ENCODE measurements at places on chromosomes 2 and 18.

- no peak for DNase-seq
These were observed 60.3 kb upstream of the HPCAL1 start for GRCh38 chr2:10242451-10242850.

GRCh38 chr2:169185711-169186110, 116.3 kb downstream of the DHRS9 start:
- no peak for DNase-seq

- DNase-seq = no peak
These were observed 75.0 kb upstream of the RBBP8 start for GRCh38 chr18:22858121-22858520.

DNA sequence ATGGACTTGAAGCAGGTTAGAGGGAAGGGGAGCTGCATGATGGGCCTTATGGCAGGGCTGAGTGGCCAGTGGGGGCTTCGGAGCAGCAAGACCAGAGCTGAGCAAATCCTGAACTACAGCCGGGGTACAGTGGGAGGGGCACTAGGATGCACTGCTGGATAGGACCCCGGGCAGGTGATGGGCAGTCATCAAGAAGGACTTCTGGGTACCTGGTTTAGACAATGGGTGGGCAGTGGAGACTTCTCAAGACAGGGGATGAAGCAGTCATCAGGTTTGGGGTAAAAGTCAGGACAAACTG, 507.4 kb upstream of the MYT1L start:
- DNase-seq = no peak

DNA sequence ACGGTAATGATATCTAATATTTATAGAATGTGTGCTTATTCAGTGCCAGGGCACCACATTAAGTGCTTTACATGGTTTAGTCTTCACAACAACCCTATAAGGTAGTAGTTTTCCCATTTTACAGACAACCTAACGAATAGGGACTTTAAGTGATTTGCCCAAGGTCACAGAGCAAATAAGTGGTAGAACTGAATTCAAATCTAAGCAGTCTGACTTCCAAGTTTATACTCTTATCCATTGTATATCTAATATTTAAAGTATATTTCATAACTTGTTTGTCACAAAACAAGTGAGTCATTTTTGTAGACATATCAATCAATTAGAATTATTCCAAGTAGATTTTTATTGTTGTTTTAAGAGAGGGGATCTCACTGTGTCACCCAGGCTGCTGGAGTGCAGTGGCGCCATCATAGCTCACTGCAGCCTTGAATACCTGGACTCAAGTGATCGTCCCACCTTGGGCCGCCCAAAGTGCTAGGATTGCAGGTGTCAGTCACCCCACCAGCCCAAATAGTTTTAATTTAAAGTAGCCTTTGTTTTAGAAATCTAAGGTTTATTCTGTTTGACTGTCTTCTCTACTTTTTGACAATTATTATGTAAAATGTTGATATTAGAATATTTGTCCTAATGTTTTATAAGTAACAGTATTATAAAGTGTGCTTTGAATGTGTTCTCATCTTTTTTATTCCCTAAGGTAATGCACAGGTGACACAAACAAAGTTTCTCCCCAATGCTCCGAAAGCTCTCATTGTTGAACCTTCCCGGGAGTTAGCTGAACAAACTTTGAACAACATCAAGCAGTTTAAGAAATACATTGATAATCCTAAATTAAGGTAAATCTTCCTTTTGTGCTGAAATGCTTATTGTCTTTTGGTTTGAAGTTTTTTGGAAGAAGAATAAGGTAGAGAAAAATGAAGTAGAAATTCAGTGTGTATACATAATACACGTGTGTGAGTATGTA, 15.1 kb downstream of the DDX1 start:
- DNase-seq = no peak

DNA sequence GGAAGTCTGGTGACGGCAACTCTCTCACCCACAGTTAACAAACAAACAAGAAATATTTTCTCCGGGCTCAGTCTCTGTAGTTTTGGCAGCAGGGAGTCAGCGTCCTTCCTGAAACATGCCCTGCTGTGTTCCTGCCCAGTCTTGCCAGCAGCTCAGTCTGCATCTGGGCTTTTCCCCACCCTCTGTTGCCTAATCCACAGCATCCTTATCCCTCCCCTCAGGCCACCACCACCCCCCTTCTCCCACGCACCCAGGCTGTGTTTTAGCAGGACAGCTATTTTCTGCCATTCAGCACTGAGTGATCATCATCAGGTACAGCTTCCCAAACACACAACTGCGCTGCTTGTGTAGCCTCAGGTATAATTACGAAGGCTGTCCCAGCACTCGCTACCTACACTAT, 168.2 kb downstream of the DPP10 start:
- no peak for DNase-seq

GRCh38 chr18:44893966-44894365, 213.3 kb downstream of the SETBP1 start:
- no peak for DNase-seq

- DNase-seq = no peak
These were observed 178.2 kb upstream of the ZC3H15 start for GRCh38 chr2:186307871-186308270.

GRCh38 chr2:68336192-68336591, 16.4 kb upstream of the CNRIP1 start:
- peak; percentile 24 for DNase-seq

DNA sequence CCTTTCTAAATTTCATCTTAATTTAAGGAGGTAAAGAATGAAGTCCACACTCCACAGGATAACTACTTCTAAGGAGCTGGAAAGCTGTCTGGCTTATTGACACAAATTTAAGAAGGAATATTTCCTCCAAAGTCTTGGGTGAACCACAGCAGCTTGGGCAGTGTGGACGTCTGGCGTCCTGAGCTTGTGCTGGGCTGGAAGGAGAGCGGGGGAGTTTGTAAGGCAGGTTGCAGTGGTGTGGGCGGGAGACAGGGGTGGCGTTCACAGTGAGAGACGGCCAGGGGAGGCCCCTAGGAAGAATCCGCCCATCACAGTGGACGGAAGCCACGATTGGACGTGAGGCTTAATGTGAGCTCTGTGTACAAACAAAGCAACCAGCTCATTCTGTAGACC, 25.7 kb downstream of the ADI1 start:
- DNase-seq = peak; percentile 55

DNA sequence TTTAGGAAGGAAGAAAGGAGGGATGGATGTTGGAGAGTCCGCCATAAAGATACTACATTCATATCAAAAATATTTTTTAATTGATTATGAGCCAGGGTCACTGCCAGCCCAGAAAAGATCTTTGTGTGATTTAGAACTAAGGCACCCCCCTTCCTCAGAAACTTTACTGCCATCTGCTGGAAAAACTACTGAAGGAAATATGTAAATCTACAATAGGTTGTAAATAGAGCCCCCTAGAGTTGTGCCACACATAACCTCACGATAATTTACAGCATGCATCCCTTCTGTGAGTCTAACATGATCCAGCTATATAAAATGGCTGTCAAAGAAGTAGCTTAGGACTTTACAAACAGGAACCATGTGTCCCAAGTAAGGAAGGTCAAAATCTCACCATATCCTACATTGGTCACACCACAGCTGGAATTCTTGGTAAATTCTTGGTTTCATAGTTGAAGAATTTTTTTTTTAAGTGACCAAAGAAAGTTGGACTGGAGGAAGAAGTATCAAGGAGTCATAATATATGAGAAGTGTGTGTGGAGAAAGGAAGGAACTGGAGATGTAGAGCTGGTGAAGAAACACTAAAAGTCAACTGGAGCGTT, 152.5 kb downstream of the CYP26B1 start:
- no peak for DNase-seq

- DNase-seq = no peak
These were observed 11.4 kb upstream of the SLC35F6 start for GRCh38 chr2:26752656-26753055.

- no peak for DNase-seq
These were observed 139.3 kb downstream of the MYCN start for GRCh38 chr2:16079637-16080036.

DNA sequence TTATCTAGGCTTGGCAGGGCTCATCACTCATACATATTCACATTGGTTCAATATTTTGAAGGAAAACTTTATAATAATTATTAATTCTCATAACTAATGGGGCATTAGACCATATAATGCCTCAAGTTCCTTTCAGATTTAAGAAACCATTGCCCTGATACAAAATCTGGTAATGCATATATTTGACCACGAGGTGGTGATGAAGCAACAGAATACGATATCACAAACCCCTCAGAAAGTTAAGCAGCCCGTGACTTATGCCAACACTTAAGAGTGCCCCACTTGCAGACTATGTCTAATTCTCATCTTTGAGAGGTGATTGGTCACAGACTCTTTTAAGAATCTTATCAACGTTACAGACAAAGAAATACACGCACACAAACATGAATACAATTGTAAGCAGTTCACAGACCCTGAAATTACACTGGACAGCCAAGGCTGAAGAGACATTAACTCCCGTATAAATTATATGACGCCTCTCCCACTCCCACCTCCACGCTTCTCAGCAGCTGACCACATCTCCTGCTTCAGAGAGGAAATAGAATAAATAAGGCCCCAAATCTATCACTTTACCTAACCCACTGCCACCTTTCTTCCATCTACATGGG, 20.7 kb upstream of the DNAH6 start:
- peak; percentile 49 for DNase-seq

- no peak for DNase-seq
These were observed 923 bp downstream of the PSMD1 start for GRCh38 chr2:231057590-231057989.

GRCh38 chr2:238290091-238290509, 1.7 kb upstream of the PER2 start:
- no peak for DNase-seq

GRCh38 chr2:178191004-178191508, 3.3 kb upstream of the OSBPL6 start:
- no peak for DNase-seq

- no peak for DNase-seq
These were observed 7.4 kb upstream of the SLC16A14 start for GRCh38 chr2:230075988-230076631.

DNA sequence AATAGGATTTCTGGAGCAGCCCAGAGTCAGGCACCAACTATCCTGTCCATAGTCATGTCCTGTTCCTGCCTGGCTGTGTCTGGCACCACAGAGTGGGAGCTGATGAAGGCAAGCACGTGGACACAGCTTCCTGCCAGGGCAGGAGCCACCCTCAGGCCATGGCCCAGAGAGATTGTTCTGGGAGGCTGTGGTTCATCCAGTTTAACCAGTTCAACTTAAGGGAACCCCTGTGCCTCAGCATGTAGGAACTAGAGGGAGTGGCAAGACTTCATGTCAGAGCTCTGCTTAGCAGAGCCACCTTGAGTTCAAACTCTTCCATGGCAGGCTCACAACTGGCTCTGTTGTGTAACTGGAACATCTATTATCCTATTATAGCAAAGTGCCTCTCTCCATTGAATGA, 73.2 kb upstream of the NCKAP5 start:
- DNase-seq = no peak

GRCh38 chr2:181907057-181907456, 15.5 kb downstream of the ITPRID2 start:
- DNase-seq = no peak

GRCh38 chr18:36829362-36830157, 633 bp downstream of the KIAA1328 start:
- no peak for DNase-seq

DNA sequence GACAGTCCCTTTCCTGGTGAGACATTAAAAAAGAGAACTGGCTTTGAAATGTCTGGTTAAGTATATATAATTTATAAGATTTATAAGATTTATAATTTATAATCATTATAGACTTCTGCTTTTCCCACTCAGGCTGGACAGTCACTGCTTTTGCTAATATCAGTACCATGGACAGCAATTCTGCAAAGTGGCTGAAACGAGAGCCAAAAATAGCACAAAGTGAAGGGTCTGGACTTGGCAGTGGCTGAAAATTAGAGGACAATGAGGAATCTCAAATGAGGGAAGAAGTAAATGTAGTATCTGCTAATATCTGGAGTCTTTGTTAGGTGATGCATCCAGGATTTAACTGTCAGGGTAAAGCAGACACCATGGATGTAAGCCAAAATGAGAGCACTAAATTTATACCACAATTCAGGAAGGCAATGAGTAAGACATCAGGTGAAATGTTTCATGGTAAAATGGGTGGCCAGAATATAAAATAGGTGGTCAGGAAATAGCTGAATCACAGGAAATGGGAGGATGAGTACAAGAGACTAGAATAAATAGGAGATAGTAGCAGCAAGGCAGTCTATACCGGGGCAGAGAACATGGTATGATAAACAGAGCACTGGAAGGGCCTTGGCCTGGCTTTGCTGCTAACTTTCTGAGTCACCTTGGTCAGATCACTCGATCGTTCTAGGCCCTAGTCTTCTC, 39.6 kb upstream of the BOD1L2 start:
- DNase-seq = peak; percentile 2

- DNase-seq = no peak
These were observed 20.9 kb upstream of the GMPPA start for GRCh38 chr2:219477815-219478214.

- DNase-seq = no peak
These were observed 9.9 kb upstream of the CNDP2 start for GRCh38 chr18:74486119-74486849.

DNA sequence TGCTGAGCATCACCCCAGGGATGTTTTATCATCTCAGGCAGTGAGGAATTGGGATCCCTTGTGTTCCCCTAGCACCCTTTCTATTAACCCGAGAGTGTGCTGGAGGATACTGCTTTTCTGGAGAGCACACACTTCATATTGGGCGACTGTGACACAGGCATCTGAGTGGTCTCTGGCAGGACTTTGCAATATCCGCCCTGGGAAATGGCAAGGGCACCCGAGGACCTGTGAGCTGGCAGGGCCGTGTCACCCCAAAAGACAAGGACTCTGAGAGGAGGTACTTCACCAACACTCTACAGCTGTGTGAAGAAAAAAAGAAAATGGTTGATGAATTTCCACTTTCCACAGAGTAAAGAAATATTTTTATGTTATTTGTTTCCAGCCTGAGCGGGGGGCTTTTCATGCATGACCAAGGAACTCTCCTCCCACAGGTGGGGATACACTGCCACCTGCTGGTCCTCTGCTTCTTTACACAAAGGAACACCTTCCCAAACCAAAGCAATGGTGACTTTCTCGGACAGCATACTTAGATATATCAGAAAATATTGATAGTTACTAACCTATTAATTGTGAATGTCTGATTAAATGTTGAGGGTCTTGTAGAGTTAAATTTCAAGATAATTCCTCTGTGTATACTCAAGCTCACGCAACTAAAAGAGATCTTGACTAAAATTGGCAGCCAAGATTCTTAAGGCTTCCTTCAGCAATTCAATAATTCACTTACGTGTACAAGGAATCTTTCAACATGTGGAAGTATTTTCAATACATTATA, 45.9 kb upstream of the REG3G start:
- DNase-seq = no peak

GRCh38 chr18:77255426-77256105, 5.9 kb downstream of the GALR1 start:
- DNase-seq = no peak

GRCh38 chr2:14480906-14481305, 151.6 kb upstream of the LRATD1 start:
- no peak for DNase-seq

DNA sequence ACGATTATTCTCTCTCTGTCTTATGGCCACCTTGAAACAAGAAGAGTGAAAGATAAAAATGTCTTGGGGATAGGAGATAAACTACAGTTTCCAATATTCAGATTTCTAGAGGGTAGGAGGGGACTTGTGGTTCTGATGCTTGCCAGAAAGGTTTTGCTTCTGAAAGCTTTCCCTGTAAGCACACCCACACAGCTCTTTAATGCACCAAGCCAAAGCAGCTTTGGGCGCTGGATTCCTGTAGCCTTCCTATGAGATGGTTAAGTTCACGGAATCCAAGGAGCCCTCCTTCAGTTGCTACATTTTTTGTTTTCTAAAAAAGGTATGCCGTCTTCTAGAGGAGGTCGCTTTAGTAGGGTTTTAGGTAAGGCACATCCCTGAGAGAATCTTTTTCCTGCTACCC, 4.9 kb downstream of the LRRTM1 start:
- no peak for DNase-seq

GRCh38 chr2:203846490-203847105, 21.0 kb upstream of the CTLA4 start:
- DNase-seq = no peak

All from AG04450 (cell line).